GDM1 (cell line): ENCODE measurements at places on chromosomes 16 and 17.

DNA sequence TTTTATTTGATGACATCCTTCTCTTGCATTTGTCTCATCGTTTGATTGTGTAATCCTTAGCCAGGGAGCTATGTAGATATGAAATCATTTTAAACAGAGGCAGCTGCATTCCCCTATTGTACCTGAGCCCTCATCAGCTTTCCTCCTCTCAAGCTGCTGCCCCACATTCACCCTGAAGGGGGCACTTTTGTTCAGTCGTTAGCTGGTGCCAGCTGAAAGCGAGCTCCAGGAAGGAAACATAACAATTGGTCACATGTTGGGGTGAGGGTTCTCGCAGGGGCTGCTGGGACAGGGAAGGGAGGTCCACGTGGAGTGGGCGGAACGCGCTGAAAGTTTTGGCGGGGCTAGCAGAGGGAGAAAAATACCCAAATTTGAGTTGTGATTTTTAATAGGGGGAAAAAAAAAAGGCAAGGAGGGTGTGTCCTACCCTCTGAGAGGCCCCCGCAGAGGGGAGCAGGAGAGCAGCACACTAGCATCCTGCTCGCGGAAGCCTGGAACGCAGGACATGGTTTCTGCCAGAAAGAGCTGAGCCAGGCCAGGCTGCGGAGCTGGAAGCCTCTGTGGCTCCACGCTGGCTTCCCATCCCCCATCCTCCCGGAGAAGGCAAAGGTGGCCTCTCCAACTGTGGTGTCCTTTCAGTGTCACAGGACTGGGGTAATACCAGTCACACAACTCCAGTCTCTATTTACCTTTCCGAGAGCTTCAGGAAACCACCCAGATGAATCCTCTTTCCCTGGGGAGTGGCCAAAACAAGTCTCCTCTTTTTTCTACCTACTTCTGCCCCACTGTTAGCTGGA lies 8.5 kb upstream of the MSL1 start:
- DNase-seq = peak; percentile 91

DNA sequence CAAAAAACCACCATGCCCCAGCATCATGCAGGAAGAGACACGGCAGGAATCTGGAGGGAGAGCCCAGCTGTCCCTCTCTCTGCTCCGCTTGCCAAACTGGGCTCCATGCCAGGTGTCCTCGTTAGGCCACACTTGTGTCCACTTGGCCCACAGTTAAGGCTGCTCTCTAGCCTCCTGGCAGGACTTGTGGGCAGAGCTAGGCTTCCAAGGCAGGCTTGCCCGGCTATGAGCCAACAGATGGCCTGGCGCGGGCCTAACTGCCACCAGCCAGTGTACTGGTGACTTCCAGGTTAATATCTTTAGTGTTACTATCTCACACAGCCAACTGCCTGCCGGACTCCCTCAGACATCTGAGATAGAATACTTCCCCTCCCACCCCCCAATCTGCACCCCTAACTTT lies 10.6 kb downstream of the ATP6V0D1 start:
- DNase-seq = no peak

DNA sequence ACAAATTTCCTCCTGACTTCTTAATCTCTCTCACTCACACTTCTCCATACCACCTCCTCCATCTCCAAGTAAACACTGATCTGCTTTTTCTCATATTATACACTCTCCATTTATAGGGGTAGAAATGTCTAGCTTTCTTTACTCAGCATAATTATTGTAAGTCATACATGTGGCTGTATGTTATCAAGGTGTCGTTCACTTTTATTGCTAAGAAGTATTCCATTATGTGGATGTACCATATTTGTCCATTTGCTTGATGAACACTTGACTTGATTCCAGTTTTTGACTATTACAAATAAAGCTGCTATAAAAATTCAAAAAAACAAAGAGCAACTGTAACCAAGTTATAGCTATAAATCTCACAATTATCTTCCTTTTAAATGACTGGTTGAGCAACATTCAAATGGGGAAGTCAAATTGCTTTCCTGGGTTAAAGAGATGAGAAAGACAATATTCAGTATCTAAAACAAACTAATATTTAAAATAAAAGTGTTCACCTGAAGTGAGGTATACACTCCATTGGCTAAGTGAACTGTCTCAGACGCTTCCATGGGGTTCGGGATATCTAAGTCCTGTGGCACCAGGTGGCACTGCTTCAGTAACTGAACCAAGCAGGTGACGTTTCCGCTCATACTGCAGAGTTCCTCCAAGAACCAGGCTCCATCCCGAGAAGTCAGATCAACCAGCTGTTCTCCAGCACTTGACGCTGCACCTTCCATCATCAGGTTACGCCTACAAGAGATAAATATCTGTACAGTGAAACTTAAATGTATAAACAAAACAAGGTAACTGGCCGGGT lies 32.6 kb upstream of the ARL6IP1 start:
- no peak for DNase-seq

GRCh38 chr16:87562201-87562600 lies 40.1 kb upstream of the JPH3 start:
- DNase-seq = no peak

- no peak for DNase-seq
These were observed 507 bp downstream of the CIITA start for GRCh38 chr16:10877472-10877946.
